ENCODE measurements at places on chromosomes 4 and X.

DNA sequence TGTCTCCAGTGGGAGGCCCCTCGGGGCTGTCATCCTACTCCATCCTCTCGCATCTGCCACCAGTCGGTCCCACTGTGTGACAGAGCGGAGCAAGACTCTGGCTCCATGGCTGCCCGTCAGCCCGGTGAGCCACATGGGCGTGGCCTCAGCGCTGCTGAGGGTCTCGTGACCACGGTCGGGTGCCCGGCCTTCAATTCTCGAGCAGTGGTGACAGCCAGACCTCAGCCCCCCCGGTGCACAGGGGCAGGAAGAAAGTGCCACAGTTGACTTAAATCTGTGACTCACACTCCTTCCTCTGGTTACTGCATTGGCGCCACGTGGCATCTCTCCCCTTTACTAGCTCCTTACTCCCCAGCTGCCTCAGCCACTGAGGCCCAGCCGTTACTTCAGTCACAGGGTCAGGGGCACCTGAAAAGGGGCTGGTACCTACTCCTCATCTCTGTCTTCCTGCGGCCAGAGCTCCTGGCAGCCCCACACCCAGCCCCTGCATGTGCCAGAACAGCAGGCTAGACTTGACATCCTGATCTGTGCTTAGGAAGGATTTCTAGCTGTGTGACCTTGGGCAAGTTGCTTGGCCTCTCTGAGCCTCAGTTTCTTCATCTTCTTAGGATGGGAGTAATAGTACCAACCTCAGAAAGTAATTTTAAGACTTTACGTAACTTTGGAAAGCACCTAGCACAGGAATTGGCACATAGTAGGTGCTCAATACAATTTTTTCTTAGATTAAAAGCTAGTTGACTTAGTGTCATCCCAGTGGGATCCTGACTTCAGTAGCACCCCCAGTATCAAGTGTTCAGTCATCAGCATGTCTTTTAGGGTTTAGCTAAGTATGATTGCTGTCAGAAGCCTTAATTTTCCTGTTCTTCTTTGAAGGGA lies 66.1 kb downstream of the TNIP2 start:
- no peak for DNase-seq

DNA sequence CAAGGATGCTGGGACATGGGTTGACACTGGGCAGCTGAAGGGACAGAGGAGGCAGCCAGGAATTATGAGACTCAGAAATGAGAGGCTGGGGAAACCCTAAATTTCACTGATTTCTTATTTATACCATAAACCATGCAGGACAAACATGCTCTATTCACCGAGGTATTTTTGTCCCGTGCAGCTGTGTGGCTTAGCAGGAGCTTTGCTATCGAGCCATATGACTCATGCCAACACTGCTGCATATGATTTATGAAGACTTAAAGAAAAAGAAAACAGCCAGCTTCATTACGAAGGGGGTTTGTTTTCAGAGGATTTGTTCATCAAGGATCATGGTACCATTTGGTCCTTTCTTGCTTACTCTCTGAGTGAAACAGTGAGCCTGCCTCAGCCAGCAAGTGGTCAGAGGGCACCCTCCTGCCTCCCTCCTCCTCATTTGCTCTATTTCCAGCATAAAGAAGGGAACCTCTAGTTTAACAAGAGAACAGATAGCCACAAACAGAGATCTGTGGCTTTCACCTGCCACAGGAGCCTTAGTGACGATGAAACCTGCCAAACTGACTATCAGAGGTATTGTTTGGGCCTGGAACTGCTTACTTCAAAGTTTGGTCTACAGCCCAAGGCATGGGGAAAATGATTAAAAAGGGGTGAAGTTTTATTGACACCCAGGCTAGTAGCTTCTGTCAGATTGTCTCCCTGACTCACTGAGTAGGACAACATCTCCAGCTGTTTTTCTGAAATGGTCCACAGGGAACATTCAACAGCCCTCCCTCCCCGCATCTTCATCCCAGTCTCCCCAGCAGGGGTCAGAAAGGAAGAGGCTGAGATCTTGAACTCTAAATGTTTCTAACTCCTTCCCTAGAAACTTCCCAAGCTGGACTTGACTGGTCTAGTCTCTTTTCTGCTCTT lies 80.1 kb upstream of the MAML3 start:
- DNase-seq: peak; percentile 41

- DNase-seq: no peak
Observed at GRCh38 chr4:185987961-185988627, 80.9 kb upstream of the TLR3 start.

DNA sequence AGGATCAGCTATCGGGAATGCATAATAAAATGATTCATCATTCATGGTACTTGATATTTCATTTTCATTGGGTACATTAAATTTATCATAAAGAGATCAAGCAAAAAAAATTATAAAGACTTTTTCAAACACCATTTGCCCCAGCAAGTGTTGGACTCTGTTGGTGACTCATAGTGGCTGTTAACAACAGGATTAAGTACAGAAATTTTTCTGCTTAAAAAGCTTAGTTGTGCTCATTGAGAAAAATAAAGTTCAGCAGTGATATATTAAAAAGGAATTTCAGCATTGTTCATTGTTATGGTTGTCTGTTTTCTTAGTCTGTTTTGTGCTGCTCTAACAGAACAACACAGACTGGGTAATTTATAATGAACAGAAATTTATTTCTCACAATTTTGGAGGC lies 86.2 kb upstream of the PCDH10 start:
- no peak for DNase-seq

GRCh38 chr4:146029939-146030710 lies 91.5 kb upstream of the ZNF827 start:
- no peak for DNase-seq

DNA sequence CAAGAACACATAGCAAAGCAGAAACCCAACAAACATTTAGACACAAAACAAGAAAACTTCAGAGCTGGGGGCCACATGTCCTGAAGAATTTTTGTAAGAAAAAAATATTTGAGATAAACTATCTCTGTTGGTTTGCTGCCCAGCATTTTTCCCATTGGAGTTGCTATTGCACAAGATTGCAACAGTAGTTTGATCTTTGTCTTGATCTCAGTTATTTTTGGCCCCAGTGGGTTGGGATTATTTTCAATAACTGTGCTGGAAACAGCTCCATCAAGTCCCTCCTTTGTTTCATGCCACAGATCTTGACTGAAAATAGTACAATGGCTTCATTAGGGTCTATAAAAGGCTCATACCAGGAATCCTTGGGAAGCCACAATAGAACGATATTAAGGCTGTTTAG lies 103.8 kb upstream of the RAI2 start:
- no peak for DNase-seq

- DNase-seq: no peak
Observed at GRCh38 chrX:7441586-7441985, 293.6 kb upstream of the PUDP start.

DNA sequence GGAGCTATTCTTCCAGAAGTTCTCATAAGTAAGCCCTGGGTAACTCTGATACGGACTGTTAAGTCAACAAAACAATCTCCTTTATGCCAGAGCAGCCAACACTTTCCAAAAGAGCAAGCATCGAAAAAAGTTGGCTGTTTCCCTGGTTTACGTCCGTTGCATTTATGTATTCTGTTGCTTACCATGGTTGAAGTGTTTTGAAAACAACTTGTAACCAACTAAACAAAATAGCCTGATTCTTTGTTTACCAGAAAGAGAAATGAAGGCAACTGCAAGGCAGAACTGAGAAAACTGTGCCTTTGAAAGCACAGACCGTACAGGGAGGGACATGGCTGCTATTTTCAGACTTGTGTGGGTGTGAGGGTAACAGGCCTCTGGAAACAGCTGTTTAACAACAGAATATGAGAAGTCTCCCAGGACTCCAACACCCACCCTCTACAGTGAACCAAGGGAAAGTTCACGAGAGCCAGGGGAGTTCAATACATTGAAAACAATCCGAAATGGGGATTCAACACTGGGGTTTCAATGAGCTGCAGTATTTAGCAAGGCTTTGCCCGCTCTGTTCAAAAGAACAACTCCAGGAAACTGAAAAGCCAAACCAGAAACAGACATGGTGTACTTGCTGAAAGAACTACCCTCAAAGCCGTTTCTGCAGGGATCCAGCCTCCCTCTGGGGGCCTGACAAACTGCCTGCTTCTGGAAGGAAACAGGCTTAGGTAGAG lies 95.8 kb upstream of the EGFL6 start:
- DNase-seq: no peak

- no peak for DNase-seq
Observed at GRCh38 chr4:15586066-15586465, 69.1 kb downstream of the FBXL5 start.

DNA sequence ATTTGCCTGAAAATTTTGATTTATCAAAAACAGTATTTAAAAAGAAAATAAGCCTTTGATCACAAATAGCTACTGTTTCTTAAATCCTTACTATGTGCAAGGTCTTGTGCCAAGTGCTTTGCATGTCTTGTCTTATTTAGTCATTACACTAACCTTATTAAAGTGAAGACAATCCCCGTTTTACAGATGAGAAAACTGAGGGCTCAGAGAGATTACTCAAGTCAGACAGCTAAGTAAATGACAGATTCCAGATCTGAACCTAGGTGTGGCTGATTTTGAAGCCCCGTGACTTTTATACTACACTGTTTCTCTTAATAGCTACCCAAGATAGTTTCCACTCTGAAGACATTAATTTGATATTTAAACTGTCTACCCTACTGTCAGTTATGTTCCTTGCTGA lies 38.2 kb downstream of the AFF2 start:
- no peak for DNase-seq

DNA sequence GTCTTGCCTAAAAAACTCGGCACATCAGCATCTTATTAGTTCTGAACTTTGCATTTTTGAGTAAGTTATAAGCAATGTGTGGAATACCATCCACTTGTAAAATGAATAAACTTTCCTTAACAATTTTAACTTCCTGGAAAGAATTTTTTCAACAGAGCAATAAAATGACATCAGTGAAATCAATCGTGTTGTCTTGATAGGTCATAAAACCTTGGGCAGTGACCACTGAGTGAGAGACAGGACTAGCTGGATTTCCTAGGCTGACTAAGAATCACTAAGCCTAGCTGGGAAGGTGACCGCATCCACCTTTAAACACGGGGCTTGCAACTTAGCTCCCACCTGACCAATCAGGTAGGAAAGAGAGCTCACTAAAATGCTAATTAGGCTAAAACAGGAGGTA lies 403.0 kb upstream of the CNKSR2 start:
- no peak for DNase-seq

GRCh38 chr4:185892165-185892564 lies 80.2 kb upstream of the SORBS2 start:
- DNase-seq: no peak

DNA sequence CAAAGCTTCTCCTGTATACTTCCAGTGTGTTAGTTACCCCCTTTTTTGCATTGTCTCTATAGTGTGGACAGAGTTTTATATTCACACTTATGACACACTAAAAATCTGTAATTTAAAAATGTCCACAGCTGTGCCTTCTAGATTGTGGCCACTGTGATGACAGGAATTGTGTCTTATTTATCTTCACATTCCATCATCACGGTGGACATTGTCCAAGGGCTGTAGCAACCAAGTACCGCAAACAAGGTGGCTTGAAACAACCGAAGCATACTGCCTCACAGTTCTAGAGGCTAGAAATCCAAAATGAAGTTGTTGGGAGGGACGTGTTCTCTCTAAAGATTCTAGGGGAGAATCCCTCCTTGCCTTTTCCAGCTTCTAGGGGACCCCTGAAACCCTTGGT lies 32.3 kb downstream of the CHRNA9 start:
- DNase-seq: no peak

- DNase-seq: no peak
Observed at GRCh38 chr4:115688961-115689360, 575.5 kb upstream of the NDST4 start.

DNA sequence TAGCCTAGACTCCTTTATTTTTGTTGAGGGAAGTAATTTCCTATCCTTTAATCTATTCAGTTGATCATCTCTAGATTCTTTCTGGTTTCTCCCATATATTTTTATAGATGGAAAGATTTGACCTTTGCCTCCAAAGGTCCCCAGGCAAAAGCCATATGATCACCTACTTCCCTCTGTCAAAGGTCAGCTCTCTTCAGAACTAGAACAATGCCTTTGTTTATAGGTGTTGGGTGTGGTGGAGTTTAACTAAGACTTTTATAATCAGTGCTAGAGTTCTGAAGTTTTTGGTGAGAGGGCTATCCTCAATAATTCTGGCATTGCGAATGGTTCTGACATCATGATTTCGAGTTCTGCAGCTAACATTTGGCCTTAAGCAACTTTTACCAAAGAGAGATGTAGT lies 19.0 kb upstream of the DCAF8L2 start:
- DNase-seq: no peak

DNA sequence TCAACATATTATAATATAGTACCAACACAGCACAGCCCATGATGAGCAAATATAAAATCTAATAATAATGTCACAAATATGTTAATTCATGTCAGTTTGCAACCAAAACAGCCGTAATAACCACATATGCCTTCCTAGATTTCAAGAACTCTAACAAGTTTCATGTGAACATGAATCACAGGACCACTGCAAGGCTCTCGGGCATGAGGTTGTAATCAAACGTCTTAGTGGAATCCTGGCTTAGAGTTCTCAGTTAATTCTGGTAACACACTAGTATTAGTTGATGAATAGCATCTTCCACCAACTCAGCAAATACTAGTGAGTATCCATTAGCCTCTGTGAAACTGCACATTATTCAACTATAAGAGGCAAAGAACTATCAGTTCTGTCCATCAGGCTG lies 379.3 kb upstream of the TENM3 start:
- no peak for DNase-seq

DNA sequence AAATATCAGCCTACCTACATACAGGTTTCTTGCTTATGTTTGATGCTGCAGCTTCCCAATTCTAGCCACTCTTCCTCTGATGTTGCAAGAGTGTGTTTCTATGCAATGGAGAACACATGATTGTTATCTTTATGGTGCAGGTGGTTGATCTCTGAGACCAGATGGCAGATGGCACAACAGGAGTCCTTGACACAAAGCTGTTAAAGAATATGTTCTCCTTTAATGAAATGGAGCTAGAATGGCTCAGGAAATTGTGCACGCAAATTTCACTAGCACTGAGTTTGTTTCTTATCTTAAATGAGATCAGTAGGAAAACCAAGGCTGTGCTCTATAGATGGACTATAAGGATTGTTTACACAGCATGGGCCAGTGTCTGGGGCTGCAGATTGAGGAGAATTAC lies 29.9 kb upstream of the TTC29 start:
- no peak for DNase-seq

DNA sequence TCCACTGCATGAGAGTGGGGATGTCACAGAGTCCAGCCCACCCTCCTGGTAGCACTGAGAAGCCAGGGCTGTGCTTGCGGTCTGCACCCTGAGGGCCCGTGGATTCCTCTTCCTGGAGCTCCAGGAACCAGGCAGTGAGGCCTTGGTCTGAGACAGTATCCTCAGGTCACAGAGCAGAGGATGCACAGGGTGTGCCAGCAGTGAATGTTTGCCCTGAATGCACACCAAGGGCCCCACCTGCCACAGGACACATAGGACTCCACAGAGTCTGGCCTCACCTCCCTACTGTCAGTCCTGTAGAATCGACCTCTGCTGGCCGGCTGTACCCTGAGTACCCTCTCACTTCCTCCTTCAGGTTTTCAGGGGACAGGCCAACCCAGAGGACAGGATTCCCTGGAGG lies 2.7 kb downstream of the MAGEA1 start:
- DNase-seq: no peak

- no peak for DNase-seq
Observed at GRCh38 chr4:169226565-169226964, 44.2 kb downstream of the SH3RF1 start.

- DNase-seq: no peak
Observed at GRCh38 chrX:21708116-21708515, 49.8 kb downstream of the SMPX start.

GRCh38 chrX:116230130-116230898 lies 59.8 kb downstream of the AGTR2 start:
- DNase-seq: no peak

Measured in AG20443 (cell line).